ENCODE measurements at places on chromosomes 1 and 21.

DNA sequence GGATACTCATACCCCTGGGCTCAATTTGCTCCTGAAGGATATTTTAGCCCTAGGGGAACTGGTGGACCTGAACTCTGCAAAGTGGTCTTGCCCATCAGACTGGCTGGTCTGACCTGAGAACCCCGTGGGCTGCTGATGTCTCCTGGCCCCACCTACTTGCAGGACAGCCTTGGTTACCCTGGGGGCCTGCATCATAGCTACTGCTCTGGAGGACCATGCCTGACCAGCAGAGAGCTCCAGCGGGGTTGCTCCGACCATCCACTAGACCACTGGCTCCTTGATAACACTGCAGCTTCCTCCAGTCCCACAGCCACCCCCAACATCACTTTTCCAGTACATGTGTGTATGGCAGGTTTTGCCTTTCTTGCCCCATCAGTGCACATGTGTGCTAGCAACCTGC lies 331.6 kb upstream of the BRINP3 start:
- H3K27ac ChIP-seq, result no peak overlapping the region
- no peaks in the 10 kb centered on the region for H3K4me1 ChIP-seq
- no peaks in the 10 kb centered on the region for H3K36me3 ChIP-seq
- DNase-seq, result no peak
- no peak overlapping the region for H3K4me3 ChIP-seq

GRCh38 chr1:114718661-114719423 lies 2.3 kb upstream of the NRAS start:
- DNase-seq, result no peak
- peaks cover 13% of the 10 kb centered on the region for H3K4me1 ChIP-seq
- H3K4me3 ChIP-seq, result no peak overlapping the region
- H3K36me3 ChIP-seq, result peaks cover 43% of the 10 kb centered on the region

DNA sequence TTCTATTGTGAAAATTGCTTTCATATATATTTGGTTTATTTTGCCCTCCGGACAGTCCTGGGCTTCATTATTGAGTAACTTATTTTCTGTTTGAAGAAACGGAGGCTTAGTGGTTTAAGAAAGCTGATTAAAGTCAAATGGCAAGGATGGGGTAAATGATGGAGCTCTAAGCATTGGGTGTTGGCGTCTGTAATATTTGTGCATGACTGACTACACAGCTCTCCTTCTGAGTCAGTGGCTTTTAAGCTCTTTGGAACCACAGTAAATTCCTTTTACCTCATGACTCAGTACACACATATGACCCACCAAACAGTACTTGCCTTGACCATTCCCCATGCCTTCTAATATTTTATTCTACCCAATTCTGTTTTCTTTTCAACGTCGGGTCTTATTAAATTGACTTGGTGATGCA lies 21.0 kb downstream of the B3GALT5 start:
- no peak overlapping the region for H3K27ac ChIP-seq
- no peak for DNase-seq
- H3K4me1 ChIP-seq, result no peaks in the 10 kb centered on the region
- H3K4me3 ChIP-seq, result no peak overlapping the region

DNA sequence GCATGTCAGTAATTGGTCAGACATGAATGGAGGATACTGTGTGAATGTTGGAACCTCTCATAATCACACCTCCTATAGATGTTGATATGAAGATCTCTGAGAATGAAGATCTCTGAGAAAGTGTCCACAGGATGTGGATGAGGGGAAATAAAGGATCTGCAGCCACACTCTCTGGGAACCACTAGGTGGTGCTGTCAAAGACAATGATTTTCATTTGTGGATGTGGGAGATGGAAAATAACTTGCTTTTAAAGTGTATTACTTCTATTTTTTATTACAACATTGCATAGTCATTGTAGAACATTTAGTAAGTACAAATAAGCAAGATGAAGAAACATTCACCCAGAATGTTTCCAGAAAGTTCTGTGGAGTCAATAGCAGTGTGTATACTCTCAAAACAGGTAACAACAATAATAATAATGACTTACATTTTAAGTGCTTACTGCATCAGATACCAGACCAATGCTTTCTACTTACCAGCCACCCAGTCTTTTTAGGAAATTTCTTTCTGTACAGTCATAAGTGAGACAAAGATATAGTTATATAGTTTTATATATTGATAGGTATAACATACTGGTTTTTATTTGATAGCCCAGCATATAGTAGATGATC lies 128.2 kb downstream of the ATG4C start:
- H3K36me3 ChIP-seq, result no peaks in the 10 kb centered on the region
- H3K27ac ChIP-seq, result no peak overlapping the region
- H3K4me1 ChIP-seq, result no peaks in the 10 kb centered on the region
- DNase-seq, result no peak
- peaks cover 12% of the 10 kb centered on the region for H3K27me3 ChIP-seq

- peaks cover 47% of the 10 kb centered on the region for H3K4me1 ChIP-seq
- no peaks in the 10 kb centered on the region for H3K27me3 ChIP-seq
- H3K27ac ChIP-seq, result peak overlapping the region; percentile 81
- no peak overlapping the region for H3K4me3 ChIP-seq
Observed at GRCh38 chr1:107622535-107622934, 342.4 kb downstream of the VAV3 start.

DNA sequence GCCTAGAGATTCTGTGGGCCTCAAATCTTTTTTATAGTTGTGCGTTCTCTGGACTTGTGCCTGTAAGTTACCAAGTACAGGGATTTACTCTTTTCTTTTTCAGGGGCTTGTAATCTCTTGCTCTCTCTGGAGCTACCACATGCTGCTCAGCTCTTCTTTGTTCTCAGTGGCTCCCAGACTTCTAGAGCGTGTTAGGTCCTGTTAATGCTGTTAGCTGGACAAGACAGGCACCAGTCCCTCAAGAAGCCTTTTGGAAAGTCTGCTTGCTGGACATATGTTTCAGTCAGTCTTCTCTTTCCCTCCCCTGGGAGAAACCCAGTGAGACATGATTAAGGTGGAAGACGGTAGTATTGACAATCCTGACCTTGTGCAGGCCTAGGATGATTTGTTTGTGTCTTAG lies 29.4 kb downstream of the KCNK2 start:
- no peak for DNase-seq
- H3K27ac ChIP-seq, result no peak overlapping the region
- H3K36me3 ChIP-seq, result no peaks in the 10 kb centered on the region
- H3K4me1 ChIP-seq, result no peaks in the 10 kb centered on the region

- H3K36me3 ChIP-seq, result peaks cover 2% of the 10 kb centered on the region
- H3K4me3 ChIP-seq, result peak overlapping the region; percentile 77
- peak; percentile 76 for DNase-seq
- peak overlapping the region; percentile 31 for H3K27ac ChIP-seq
- peaks cover 5% of the 10 kb centered on the region for H3K4me1 ChIP-seq
- H3K27me3 ChIP-seq, result no peaks in the 10 kb centered on the region
Observed at GRCh38 chr1:3491291-3492246, 37.1 kb downstream of the ARHGEF16 start.

GRCh38 chr1:24919791-24920532 lies 10.1 kb downstream of the RUNX3 start:
- peaks cover 66% of the 10 kb centered on the region for H3K36me3 ChIP-seq
- H3K27me3 ChIP-seq, result no peaks in the 10 kb centered on the region
- peak overlapping the region; percentile 79 for H3K27ac ChIP-seq
- no peak overlapping the region for H3K4me3 ChIP-seq
- H3K4me1 ChIP-seq, result peaks cover 56% of the 10 kb centered on the region
- no peak for DNase-seq

Data from stimulated activated naive B cell treated with anti-CD40 and anti-IgM and Interleukin-4, amounts not matched to agents 10 μg/mL and 1 μg/mL and 100 μg/mL, for 72 hours (primary cell).